Sigmoid colon (tissue), 7 donors: ENCODE measurements at places on chromosomes 2 and 18. TPM values are rescaled to one million over a fixed set of nuclear protein-coding genes. Genes with fewer than 3 reads are reported as not detected.
A peak's percentile ranks its signal among the peaks of the same experiment; 100 is the strongest.

GRCh38 chr2:105841551-105841950, 96.8 kb downstream of the NCK2 start:
- DNase-seq: no peak

DNA sequence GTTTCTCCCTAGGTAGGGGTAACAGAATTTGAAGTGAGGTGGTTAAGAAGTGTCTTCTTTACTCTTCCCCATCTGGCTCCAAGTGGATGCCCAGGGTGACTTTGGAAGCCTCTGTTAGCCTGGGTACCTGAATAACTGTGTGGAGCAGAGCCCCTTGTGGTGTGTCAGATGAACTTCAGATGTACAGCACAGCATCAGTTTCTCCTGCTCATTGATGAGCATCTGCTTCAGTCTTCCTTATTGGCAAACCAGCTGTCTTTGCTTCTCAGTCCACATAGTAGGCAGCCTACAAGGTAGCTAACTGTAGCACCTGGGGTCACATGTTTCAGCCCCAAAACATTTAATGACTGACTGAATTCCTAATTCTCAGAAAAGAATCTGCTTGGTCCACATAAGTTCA, 56.2 kb upstream of the ATP8B1 start:
- no peak for DNase-seq

The TUBA3E gene
- total RNA-seq: not detected

- DNase-seq: no peak
These were observed 1183.2 kb upstream of the ACVR2A start for GRCh38 chr2:146661473-146662096.

The SERPINB13 gene
- total RNA-seq: not detected

DNA sequence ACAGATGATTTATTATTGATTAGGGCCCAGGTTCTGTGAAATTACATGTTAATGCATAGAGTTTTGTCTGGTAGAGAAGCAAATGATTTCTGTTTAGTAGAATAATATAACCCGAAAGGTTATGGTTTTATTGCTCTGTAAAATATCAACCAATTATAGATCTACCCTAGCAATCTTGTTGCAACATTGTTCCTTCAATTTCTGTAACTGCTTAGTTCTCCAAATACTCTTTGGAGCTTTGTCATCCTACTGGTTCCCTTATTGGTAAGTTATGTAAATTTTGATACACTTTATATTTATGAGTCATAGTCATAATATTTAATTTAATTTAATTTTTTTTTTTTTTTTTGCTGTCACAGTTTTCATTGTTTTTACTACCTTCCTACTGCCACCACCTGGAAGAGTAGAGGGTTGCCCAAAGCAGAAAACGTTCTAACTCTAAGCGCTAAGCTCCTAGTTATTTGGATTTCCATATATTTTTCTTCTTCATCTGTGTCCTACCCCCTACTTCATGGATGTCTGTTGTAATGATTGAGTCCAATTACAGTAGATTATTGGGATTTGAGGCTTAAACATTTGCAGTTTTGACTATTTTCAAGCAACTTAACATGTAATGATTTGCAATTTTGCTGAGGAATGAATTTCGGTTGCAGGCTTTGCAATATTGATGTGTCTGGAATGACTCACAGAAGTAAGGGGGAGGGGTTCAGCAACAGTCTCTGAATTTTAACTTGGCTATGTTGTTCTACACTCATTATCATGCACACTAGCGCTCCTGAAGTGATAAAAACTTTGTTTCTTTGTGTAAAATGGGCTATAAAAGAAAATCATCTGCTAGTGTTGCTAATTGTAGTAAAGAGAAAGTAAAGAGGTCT, 51.1 kb downstream of the NABP1 start:
- no peak for DNase-seq

The IGFBP5 gene
- 449 TPM for total RNA-seq

DNA sequence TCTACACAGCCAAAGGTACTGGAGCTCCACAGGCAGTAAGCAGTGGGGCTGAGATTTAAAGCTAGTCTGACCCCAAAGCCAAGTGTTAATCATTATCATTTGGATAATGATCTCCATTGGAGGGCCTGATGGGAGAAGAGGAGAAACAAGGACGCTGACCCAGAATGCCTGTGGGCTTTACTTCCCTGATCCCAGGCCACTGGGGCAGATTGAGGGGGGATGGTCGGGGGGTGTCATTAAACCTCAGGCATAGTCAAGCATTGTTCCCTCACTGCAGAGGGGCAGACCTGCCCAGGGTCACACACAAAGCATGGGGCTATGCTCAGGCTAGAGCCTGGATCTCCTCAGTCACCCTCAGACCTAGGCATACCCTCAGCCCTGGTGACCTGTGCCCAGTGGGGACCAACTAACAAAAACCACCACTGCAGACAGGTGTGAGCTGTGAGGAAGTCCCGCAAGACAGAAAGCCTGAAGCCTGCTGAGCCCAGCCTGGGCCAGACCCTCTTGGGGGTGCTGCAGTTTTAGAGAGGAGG, 53.4 kb downstream of the SDC1 start:
- no peak for DNase-seq

The FIGN gene
- total RNA-seq: 8.0 TPM

- no peak for DNase-seq
These were observed 155.4 kb downstream of the GALR1 start for GRCh38 chr18:77405096-77405495.

DNA sequence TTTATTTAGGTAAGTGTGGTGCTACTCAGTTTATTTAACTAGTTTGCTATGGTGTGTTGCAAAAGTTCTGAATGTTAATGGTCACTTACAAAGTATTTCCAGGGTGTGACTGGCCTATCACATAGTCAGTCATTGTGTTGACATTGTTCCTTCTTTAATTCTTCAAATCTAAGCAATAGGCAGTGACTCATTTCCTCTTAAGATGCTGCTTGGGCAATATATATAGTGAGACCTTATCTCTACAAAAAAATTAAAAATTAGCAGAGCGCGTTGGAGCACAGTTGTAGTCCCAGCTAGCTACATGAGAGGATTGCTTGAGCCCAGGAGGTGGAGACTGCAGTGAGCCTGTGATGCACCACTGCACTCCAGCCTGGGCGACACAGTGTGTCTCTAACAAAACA, 5.8 kb upstream of the CCDC88A start:
- no peak for DNase-seq

The RAD51AP2 gene
- total RNA-seq: not detected

The DNER gene
- 10.0 TPM for total RNA-seq

GRCh38 chr2:217920879-217921603, 81.8 kb downstream of the TNS1 start:
- DNase-seq: peak; percentile 91

The LIMS4 gene
- 0.33 TPM for total RNA-seq

GRCh38 chr2:172172513-172173173, 69.9 kb upstream of the DLX2 start:
- DNase-seq: peak; percentile 69

GRCh38 chr2:135773917-135774316, 32.3 kb downstream of the UBXN4 start:
- no peak for DNase-seq

DNA sequence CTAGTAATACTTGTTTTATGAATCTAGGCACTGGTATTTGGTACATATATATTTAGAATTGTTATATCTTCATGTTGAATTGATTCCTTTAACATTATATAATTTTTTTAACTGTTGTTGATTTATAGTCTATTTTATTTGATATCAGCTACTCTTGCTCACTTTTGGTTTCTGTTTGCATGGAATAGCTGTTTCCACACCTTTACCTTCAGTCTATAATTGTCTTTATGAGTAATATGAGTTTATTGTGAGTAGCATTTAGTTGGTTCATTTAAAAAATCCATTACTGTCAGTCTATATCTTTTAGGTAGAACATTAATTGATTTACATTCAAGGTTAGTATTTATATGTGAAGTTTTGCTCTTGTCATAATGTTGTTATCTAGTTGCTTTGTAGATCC, 58.6 kb downstream of the SMCHD1 start:
- DNase-seq: no peak

DNA sequence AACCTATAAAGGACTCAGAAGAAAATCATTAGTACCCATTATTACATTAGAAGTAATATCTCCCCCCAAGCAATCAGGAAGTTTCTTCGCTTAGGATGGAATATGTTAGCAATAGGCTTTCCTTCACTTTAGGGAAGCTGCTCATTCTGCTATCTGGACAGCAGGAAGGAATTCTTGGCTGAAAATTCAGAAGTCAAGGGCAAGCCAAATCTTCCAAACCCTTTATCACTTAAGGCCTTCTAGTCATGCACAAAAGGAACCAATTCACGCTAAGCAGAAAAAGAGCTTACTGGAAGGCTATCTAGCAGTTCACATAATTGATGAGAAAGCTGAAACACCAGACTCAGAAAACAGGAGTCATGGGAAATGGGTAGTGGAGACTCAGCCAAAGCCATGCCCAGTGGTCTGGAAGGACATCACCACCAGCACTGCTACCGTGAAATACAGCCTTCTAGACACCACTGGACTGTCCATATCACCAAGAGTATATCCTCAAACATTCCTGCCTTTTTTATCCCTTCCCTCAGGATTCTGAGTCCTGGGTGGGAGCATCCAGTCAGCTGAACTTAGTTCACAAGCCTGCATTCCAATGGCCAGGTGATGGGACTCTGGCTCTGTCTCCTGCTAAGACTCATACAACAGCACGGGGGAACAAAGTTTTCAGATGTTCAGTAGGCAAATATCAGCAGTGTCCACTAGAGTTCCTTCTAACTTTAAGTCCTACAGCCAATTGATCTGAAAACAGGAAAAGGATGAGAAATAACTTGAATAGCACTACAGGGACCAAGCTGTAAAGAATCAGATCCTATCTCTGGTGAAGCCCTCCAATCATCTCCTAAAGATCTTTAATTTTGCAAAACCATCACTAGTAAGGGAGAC, 14.8 kb upstream of the ADAM17 start:
- DNase-seq: no peak

The VWA3B gene
- total RNA-seq: 0.55 TPM

The ANKRD39 gene
- 11.4 TPM for total RNA-seq

The IL18RAP gene
- total RNA-seq: 1.3 TPM

DNA sequence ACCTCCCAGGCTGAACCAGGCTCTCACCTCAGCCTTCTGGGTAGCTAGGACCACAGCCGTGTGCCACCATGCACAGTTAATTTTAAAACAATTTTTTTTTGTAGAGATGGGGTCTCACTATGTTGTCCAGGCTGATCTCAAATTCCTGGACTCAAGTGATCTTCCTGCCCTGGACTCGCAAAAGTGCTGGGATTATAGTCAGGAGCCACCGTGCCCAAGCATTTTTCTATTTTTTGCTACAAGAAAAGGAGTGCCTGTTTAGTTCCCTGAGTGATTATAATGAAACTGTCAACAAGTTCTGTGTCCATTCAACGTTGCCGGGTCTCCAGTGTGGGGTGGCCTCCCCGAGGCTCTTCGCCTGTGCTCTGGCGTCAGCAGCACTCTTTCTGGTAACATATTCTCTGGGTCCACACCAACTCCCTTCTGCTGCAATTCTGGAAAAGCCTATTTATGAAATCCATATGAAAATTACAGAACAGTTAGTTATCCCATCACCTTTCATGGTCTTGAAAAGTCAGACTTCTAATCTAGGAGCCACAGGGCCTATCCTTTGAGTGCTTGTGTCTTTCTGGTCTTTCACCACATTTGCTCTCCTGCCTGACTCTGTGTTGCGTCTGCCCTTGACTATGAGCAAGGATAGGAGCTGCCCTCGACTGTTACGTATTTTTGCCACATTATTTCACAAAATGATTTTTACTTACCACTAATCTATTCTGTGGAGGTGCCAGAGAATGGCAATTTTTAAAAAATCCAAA, 172.7 kb downstream of the SOCS6 start:
- DNase-seq: no peak

DNA sequence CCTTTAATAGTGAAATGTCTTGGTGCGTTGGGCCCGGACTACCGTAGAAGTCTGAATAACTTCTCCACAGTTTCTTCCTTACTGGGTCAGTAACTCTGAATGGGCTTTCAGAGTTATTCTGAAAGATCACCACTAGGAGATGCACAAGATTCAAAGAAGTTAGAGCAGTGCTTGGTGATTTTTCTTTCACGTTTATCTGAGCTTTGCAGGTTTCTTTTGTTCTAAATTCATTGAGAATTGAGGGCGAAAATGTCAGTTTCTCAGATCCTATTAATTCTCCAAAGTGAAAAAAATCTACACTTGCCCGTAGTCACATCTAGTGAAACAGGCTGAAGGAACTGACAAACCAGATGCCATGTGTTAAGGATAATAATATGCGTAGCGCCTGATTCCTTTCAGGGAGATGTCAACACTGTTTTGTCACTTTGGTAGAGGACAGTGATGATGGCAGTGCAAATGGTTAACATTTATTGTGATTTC, 70.1 kb downstream of the QPCT start:
- peak; percentile 74 for DNase-seq

DNA sequence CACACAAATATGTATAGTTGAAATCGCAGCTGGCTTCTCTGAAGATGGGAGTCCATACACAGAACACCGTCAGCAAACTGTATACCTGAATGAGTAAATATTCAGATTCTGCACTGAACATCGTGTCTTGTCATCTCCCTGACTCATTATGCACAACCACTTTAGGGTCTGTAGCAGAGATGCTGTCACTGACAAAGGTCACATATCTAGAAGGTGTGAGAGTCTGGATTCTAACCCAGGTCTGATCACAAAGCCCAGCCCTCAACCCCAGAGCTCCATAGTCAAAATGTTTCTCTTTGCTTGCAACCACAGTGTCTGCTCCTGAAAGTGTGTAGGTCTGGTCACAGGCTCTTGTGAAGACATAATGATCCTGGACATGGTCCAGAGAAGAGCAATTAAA, 78.3 kb upstream of the PAX8 start:
- no peak for DNase-seq

- DNase-seq: no peak
These were observed 10.8 kb downstream of the NFE2L2 start for GRCh38 chr2:177253704-177254103.

DNA sequence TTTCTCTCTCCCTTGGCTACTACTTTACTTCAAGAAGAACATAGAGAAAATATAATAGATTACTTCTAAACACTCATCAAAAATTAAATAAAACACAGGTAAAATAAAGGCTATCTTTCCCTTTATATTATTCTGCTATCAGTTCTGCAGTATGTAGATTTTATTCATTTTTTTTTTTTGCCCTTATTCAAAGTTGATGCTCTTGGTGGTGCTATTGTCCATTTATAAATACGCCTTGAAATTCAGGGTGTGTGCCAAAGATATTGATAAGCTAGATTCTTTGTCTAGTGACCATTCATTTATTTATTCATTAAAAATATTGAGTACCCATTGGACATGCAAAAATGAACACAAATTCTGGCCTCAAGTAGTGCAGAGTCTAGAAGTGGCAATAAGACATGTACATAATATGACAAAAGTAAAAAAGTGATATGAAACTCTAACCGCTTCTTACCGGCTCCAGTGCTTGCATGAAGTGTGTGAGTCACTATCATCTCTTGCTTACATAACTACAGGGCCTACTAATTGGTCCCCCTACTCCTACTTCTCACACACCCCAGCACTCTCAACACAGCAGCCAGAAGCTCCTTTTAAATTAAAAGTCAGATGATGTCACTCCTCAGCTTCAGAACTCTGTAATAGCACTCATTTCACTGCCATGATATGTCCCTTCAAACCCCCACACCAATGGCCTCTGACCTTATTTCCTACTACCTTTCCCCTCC, 208.3 kb upstream of the FANCL start:
- no peak for DNase-seq
